ENCODE measurements at places on chromosomes 11 and 22.

GRCh38 chr11:63877658-63878241 is 38.8 kb downstream of the MARK2 start:
- DNase-seq, result no peak

- peak; percentile 40 for DNase-seq
Measured at GRCh38 chr22:43726322-43726721, 85.8 kb downstream of the EFCAB6 start.

GRCh38 chr11:79331203-79331901 is 109.5 kb downstream of the TENM4 start:
- DNase-seq, result no peak

DNA sequence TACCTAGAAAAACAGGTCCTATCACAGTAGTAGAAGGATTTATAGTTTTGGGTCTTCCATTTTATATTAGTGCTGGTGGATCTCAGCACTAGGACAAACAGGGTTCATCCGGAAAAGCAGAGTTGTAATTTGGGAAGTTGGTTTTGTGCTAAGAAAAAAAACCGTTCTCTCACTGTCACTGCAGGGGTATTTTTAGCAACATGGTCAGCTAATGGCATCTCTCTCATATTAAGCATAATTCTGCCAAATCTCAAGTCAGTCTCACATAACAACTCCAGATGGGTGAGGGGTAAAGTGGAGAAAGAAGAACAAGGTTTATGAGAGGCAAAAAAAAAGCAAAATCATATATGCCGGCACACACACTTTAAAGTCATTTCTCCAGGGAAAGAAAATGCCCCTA is 51.6 kb upstream of the GDPD4 start:
- no peak for DNase-seq

- no peak for DNase-seq
Measured at GRCh38 chr11:95506777-95507176, 275.8 kb upstream of the SESN3 start.

GRCh38 chr11:73946798-73947458 is 3.9 kb upstream of the DNAJB13 start:
- DNase-seq, result no peak

- DNase-seq, result no peak
Measured at GRCh38 chr11:114011443-114011842, 36.5 kb downstream of the HTR3A start.

DNA sequence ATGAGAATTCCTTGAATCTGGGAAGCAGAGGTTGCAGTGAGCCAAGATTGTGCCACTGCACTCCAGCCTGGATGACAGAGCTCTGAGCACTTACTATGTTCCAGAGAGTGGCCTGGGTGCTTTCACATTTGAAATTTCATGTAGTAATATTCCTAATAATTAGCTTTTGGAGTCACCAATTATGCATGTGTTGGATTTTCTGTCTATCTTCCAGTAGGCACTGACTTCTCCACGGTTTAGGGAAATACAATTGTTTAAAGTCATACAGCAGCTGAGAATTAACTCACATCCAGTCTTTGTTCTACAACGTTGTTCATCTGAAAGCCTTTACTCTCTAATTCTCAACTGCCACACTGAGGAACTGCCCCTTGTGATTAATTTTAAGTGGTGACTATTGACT is 150.2 kb downstream of the CSNK2A3 start:
- no peak for DNase-seq

Data from fibroblast of skin of back (primary cell).